ENCODE measurements at places on chromosomes 1 and 21.

DNA sequence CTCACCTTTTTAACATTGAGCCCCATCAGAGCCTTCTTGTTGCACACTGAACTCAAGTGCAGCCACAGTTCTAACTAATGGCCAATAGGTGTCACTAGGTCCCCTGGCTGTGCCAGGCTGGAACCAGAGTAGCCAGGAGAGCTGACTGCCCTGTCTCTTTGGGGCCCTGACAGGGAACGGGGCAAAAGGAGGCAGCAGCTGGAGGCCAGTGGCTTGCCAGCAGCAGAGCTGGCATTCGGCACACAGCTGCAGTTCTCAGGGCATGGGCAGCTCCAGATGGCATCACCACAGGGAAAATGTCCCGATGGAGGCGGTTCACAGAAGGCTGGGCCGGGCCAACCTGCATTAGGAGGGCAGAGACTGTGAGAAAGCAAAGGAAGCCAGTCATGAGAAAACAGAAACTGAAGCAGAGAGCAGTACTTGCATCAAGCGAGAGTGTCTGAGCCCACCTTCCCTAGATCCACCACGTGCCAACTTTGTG lies 188.6 kb downstream of the FCRL5 start:
- peak; percentile 31 for DNase-seq

GRCh38 chr1:25062621-25063255 lies 132.7 kb upstream of the RUNX3 start:
- DNase-seq: no peak

DNA sequence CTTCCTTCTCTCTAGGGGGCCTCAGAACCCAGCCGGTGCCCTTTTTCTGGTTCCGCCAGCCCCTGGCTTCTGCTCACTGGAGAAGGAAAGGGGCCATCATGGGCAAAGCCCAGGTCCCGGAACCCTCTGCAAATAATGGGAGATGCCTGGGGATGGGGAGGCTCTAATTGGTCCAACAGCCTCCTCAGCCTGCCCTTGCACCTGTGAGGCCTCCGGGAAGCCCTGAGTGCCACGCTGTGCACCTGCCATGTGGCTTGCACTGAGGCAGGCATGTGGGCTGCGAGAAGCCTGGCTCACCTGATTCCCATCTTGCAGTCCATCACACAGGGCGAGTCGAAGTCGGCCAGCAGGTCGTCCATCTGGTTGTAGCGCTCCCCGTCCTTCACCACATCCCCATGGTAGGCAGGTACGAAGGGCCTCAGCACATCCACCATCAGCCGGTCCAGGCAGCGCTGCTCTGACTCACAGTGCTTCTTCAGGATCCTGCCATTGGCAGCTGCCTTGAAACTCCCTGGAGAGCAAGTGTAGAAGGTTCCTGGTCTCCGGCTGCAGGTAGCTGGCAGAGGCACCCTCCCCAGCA lies 92.1 kb downstream of the ITPKB start:
- DNase-seq: no peak

GRCh38 chr1:17405898-17406759 lies 33.3 kb downstream of the RCC2 start:
- DNase-seq: peak; percentile 83

DNA sequence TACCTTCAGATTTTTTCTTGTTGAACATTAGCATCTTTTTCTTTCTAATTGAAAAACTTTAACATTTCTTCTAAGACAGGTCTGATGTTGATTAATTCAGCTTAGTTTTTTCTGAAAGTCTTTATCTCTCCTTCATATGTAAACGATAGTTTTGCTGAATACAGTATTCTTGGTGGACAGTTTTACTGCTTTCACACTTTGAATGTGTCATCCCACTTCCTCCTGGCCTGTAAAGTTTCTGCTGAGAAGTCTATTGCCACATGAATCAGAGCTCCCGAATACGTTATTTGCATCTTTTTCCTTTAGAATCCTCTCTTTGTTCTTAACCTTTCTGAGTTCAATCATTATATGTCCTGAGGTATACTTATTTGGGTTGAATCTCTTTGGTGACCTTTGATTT lies 344.2 kb downstream of the OLFM3 start:
- DNase-seq: no peak

- no peak for DNase-seq
Observed at GRCh38 chr1:1990222-1990621, 13.4 kb downstream of the CFAP74 start.

- DNase-seq: peak; percentile 37
Observed at GRCh38 chr1:157176591-157177121, 38.5 kb upstream of the ETV3 start.

DNA sequence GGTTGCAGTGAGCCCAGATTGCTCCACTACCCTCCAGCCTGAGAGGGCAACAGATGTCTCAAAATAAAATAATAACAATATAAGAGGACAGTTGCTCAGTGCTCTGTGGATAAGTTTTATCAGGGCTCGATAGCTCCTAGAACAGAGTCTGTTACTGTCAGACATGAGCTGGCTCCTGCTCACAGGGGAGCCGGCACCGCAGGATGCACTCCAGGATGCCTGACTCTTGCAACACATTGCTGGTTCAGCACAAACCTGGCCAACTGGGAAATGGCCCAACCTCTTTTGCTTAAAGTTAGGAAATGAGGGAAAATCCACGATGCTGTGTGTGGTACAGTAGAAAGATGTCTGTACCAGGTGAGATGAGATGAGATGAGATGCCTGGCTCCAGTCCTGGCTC lies 5.8 kb upstream of the CTSE start:
- DNase-seq: no peak

DNA sequence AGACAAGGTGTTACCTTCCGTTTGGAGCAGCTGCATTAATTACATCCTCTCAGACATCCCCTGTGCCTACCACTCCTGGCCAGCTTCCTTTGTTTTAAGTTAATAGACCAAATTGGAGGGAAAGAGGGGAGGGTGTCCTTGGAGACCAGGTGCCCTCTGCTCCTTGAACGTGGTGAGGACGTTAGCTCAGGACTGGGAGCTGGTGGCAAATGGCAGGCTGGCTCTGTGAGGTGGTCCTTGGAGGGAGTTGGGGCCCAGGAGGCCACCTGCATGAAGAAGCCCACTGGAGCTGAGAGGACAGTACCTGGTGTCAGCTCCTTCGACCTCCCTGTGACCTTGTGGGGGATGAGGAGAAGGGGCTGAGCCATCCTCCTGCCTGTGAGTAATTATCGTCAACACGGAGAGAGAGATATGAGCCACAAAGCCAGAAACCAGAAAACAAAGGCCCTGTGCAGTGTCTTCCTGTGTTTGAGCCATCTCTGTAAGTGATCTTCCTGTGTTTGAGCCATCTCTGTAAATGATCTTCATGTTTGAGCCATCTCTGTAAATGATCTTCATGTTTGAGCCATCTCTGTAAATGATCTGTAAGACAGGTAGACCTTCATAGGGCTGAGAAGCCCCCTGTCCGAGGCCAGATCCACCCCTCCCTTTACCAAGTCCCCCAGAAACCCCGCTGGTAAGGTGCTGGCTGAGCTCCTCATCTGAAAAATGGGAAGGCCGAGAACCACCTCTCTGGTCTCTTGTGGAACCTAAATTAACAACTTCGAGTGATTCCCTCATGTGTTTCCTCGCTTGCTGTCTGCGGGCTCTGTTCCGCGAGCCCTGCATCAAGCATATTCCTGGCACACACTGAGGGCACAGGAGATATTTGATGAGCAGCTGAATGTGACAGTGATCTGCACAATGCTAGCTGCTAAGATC lies 126.0 kb downstream of the CAMTA1 start:
- DNase-seq: no peak

GRCh38 chr1:228154670-228155571 lies 5.2 kb downstream of the GJC2 start:
- DNase-seq: no peak

DNA sequence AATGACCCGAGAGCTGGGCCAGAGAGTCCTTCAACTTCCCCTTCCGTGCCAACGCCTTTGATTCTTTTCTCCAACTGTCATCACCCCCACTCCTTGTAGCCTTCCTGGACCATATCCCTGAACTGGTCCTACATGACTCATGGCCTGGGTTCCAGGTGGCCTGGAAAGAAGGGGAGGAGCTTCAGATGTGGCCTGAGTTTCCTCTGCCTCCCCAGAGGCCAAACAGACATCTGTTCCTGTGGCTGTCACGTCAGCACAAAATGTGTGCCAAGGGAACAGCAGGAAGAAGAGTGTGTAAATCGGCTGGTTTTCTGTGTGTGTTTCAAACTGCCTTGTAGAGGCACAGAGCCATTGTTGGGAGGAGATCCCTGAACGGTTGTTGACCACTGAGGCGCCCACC lies 24.9 kb upstream of the KIRREL1 start:
- no peak for DNase-seq

GRCh38 chr1:181043025-181043888 lies 9.5 kb downstream of the MR1 start:
- DNase-seq: no peak

GRCh38 chr1:240607006-240607405 lies 4.9 kb downstream of the GREM2 start:
- no peak for DNase-seq

DNA sequence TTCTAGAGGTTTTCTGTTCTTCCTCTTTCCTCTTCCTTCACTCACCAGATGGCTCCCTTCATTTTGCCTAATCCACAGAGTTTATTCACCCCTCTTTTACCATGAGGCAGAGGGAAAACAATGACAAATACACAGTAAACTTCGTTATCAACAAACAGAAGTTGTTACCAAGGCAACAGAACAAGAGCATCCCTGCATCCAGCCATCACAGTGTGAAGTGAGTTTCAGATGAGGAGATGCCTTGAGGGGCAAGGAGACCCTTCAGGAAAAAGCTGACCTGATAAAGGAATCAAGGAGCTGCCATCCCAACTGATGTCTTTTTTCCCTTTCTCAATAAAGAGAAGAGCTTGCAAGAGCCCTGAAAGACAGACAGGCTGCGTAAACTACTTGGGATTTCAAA lies 195.3 kb downstream of the BRINP2 start:
- no peak for DNase-seq

All from GM12892 (cell line).